ENCODE measurements at places on chromosomes 2 and 18.

DNA sequence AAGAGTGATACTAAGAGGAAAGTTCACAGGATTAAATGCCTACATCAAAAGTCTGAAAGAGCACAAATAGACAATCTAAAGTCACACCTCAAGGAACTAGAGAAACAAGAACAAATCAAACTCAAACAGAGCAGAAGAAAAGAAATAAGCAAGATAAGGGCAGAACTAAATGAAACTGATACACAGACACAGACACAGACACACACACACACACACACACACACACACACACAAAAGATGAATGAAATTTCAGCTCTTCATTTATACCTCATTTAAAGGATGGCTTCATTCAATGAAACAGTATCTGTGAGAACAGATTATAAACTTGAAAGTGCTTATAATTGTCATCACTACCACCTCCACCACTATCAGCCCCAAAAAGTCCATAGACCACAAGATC, 428.9 kb downstream of the MBD2 start:
- no peak for DNase-seq

DNA sequence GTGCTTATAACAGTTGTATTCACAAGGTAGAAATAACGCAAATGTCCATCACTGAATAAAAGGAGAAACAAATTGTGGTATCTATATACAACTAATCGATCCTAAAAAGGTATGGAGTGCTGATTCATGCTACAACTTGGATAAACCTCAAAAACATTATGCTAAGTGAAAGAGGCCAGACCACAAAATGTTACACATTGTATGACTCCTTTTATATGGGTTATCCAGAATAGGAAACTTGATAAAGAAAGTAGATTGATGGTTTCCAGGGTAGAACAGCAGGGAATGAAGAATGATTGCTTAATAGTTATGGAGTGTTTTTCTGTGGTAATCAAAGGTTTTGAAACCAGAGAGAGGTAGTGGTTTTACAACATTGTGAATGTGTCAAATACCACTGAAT, 432.2 kb upstream of the TRIB2 start:
- DNase-seq = peak; percentile 88

DNA sequence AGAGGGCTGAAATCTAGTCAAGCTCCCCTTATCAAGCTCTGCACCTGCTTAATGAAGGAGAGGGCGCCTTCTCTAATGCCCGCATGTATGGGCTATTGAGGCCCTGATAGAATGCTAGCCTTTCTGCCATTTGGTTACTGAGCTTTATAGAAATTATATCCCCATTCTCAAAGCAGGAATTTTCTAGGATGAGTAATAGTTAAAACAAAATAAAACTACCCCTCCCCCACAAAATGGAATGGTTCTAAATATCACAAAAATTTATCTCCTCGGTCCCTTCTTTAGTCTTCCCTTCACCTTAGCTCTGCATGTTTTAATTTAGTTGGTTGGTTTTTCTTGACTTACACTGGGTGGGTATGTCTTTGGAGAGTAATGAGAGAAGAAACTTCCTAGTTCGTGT, 37.7 kb downstream of the CD28 start:
- no peak for DNase-seq

DNA sequence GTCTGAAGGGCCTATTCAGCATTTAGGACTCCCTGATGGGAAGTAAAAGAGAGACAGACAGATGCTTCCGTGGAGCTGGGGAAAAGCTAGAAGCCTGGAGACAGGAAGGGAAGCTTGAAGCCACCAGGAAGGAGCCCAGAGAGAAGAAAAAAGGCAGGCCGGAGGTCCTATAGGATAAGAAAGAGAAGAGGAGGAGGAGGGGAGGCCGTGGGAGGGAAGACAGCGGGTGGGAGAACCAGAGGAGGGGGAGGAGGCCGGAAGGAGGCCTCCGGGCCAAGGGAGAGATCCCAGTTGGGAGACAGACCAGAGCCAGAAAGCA, 107.1 kb upstream of the PKDCC start:
- DNase-seq = no peak

DNA sequence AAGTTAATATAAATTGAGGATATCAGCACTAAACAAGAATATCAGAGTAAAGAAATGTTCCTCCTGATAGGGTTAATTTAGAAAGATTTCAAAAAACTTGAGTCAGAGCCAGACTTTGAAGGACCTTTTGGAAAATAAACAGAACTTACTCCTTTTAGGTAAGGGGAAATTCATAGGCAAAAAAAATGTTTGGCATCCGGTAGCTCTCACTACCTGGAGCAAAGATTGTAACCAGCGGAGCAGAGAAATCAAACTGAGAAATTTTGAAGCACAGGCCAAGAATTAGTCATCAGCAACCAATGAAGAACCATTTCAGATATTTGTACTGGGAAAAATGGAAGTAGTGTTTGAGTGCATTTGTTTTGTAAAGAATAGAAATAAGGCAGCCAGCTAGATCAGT, 113.0 kb downstream of the ICA1L start:
- no peak for DNase-seq

DNA sequence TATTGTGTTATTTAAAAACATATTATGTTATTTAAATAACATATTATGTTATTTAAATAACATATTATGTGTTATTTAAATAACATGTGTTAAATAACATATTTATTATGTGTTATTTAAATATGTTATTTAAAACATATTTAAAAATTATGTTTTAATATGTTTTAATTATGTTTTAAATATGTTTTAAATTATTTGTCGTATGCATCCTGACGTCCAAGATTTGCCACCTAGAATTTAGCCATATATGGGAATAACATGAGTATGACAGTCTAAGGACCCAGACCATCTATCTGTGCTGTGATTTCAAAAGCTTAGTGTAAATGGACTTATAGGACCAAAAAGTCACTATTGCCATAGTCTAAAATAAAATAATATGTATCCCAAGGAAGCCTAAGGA, 484.3 kb upstream of the KLHL29 start:
- no peak for DNase-seq

- no peak for DNase-seq
Observed at GRCh38 chr2:206112846-206113547, 27.0 kb upstream of the INO80D start.

- no peak for DNase-seq
Observed at GRCh38 chr18:50629148-50629631, 69.3 kb downstream of the MAPK4 start.

DNA sequence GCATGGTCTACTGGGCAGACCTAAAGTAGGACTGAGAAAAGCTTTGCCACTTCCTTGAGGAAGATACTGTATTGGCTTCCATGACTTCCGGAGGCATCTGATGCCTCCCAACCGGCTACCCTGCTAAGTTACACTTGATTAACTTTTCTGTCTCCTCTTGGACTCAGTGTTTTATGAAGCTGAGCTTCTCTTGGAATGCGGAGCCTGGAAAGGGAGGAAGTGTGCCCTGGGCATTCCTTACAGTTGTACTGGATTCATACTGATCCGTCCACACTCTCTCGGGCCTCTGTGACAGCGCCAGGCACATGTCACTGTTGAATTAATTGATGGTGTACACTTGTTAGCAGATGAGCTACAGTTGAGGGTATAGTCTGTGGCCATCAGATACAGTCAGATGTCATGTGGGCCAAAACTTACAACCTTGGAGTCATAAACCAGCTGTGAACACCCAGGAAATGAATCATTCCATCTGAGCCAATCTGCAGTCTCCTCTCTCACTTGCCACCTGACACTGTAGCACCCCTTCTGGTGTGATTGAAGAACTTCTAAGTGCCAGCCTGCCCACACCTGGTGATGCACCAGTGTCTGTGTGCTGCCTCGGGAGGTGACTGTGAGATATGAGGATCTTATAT, 122.5 kb downstream of the FHOD3 start:
- DNase-seq = no peak

DNA sequence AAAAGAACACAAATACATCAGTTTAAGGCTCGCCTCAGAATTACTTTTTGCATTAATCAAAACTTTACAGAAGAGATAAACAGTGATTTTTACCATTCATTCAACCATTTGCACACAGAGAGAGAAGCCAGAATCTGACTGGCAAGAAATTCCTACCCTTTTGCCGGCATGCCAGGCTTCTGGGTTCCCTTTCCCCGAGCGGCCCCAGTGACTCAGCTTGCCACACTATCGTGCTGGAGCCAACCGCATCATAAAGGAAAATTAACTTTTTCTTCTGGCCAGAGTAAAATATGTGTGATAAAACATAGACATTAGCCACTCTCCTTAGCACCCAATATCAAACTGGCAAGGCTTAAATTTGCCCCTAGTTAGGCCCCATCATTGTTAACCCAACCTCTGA, 61.8 kb upstream of the IKZF2 start:
- no peak for DNase-seq

DNA sequence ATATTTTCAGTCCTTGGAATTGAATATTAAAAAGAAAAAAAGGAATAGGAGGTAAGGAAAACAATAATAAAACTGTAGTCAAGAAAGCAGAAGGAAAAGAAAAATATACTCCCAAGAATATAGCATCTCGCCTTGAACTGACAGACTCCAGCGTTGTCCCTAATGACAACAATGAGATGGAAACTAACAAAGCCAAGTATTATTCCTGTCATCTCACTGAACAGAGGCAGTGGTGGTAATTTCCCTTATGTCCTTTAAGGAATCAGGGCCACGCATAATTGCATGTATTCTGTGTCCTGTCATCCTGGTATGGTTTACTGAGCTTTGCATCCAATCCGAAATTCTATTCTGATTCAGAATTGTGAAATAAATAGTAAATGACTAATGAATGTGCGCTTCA, 158.9 kb downstream of the LRRTM4 start:
- no peak for DNase-seq

DNA sequence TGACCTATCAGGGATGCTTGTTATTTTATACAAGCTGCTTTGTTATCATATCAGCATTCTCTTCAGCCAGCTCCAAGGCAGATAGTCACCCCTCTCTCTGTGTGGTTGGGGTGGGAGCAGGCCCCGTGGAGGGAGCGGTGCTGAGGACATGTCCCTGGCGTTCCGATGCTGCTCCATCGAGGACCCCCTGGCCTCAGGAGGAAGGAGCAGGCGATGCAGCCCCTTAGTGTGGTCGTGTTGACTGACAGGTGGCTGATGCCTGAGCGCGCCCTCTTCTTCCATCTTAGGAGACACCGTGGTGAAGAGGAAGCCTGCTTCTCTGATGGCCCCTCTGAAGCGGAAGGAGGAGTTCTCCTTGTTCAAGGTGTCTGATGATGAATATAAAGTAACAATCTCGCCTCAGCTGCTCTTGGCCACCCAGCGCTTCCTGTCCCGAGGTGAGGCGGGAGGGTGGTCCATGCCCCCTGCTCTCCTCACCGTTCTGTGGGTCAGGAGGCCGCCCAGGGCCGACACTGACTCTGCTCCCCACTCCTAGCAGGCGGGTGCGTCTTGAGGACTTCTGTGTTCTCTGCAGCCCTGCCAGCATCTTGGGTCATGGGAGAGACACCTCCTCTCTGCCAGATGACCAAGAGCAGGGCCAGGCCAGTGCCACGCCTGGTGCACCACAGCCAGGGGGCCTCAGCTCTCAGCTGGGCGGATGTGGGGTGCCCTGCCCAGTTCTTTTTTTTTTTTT, 10.6 kb downstream of the CNNM3 start:
- DNase-seq = no peak

DNA sequence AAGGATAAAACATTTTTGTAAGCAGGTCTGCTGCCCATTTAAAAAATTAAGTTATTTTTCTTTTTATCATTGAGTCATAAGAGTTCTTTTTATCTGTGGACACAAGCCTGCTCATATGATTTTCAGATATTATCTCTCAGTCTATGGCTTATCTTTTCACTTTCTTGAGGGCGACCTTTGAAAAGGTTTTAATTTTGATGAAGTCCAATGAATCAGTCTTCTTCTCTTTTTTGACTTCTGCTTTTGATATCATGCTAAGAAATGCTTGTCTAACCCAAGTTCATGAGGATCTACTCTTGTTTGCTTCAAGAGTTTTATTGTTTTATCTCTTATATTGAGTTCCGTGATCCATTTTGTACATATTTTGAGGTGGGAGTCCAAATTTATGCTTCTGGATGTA, 36.5 kb downstream of the PSMD14 start:
- no peak for DNase-seq

DNA sequence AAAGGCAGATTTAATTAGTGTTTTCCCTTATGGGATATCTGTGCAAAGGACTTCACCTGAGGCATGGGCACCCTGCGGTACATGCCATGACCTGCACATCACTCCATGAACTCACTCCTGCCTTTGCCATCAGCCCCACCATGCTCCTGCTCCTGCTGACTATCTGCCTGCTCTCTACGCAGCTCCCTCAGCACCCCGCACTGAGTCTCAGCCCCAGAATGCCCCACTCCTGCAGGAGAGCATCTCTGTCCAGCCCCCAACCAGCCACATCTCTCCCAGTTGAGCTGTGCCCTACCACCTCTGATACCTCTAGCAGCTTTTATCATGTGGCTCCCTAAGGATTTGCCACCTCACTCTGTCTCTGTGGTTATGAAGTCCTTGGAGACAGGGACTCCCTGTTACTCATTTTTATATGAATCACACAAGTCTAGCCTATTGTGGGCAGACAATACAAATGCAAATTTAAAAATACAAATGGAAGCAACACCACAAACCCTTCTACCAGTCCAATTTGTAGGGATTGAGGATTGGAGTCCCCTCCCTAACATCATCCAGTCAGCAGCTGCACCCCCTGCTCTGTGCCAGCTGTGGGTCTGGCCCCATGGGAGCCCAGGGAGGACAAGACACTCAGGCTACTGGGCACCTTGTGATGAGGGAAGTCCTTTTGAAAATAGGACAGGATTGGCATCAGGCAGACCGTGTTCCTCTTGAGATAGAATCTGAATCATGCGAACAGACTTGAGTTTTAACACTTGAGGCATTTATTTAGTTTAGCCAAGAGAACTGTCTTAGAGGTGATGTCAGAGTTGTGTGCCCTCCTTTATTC, 689.6 kb upstream of the HS6ST1 start:
- no peak for DNase-seq

All from astrocyte of the cerebellum (primary cell).